Activated B cell treated with CpG ODN at 0.5 μM for 24 hours (primary cell): ENCODE measurements at places on chromosomes 11 and 22.

DNA sequence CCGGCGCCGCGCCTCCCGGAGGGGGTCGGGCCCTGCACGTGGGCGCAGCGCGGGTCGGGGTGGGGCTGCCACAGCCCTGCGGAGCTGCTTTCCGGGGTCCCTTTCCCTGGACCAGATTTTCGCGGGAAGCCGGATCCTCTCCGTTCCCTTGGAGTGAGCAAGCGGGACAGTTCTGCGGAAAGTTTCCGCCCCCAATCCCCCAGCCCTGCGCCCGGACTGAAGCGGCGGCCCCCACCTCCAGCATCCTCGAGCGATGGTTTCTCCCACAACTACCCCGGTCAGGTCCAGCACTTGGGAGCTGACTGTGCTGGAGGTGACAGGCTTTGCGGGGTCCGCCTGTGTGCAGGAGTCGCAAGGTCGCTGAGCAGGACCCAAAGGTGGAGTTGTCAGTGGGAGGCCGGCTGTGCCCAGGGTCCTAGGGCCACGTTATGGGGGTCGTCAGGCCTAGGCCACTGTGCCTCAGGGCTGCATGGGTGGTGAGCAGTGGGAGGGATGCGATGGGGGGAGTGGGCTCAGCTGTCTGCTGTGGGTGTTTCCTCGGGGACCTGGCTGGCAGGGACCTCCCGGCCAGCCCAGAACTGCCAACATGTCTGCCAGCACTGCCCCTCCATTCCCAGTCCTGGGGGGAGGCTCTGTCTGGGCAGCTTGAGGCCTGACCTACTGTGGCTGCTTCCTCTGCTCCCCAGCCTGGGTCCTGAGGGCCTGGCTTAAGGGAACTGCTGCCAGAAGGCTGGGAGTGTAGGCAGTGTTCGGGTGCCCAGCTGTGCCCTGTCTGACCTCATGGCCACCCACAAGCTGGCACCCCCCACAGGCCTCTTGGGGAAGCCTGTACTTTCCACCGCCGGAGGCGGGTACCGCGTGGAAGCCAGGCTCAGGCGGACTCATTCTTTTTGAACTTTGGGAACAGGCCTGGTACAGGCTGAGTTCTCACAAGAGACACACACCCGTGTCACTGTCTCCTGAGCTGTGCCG is 726 bp downstream of the ST3GAL4 start:
- no peak for DNase-seq

- DNase-seq: peak; percentile 74
Observed at GRCh38 chr22:41301085-41302020, at the start of gene ZC3H7B. Gene ZC3H7B (plus strand): TSS chr22:41301525. CDS start chr22:41320661, 19,136 bp downstream.

DNA sequence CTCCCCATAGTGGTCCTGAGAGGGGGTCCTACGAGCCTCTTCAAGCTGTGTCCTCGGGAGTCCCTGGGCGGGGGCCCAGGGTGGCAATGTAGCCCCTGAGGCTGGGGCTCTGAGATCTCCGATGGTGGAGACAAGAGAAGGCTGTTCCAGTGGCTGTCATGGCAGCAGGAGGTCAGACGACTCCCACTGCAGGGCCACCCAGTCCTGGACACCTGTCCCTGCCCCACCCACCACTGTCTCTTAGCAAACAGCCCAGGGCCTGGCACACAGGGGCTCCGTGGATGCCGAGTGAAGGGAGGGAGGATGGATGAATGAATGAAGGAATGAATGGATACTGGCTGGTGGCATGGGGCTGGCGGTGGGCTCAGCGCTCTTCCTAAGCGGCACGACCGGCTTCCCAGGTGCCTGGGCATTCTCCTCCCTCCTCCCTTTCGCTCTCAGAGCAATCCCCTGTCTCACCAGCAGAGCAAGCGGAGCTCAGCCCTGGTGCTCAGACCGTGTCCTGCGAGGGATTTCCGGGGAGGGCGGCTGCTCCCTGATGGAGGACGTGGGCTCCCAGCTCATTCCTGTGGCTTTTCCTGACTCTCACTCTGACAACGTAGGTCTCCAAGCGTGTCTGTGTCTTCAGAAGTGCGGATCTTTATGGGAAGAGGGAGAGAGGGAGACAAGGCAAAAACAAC is 1272.6 kb downstream of the BRD1 start:
- no peak for DNase-seq

DNA sequence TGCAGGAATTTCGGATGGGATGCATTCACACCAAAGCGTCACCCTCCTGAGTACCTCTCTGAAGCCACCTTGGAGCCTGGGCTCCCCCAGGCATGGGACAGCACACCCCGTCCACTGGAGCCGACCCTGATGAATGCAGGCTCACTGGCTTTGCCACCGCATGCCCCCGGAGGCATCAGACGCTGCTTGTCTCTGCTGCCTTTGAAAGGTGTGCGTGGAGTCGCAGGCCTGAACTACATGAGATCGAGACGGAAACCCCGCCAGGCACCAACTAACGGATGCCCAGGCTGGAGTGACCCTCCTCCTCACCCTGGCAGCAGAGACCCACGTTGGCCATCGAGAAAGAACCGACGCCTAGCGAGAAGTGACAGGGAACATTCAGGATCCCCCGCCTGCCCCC is 22.5 kb downstream of the KRTAP5-5 start:
- no peak for DNase-seq

DNA sequence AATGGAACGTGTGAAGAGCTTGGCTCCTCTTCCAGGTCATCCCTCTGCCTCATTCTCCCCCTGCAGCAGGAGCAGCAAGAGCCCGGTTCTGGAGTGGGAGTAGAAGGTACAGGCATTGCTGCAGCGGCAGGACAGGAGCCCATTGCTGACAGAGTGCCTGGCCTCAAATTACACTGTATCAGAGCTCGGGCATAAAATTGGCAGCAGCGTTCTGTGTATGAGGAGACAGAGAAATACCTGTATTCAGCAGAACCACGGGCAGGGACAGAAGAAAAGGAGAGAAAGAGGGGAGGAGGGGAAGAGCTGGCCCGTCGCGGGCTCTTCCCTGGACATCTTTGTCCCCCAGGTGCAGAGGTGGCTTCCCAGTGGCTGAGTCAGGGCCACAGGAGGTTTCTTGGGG is 2.6 kb upstream of the NCF4 start:
- no peak for DNase-seq

DNA sequence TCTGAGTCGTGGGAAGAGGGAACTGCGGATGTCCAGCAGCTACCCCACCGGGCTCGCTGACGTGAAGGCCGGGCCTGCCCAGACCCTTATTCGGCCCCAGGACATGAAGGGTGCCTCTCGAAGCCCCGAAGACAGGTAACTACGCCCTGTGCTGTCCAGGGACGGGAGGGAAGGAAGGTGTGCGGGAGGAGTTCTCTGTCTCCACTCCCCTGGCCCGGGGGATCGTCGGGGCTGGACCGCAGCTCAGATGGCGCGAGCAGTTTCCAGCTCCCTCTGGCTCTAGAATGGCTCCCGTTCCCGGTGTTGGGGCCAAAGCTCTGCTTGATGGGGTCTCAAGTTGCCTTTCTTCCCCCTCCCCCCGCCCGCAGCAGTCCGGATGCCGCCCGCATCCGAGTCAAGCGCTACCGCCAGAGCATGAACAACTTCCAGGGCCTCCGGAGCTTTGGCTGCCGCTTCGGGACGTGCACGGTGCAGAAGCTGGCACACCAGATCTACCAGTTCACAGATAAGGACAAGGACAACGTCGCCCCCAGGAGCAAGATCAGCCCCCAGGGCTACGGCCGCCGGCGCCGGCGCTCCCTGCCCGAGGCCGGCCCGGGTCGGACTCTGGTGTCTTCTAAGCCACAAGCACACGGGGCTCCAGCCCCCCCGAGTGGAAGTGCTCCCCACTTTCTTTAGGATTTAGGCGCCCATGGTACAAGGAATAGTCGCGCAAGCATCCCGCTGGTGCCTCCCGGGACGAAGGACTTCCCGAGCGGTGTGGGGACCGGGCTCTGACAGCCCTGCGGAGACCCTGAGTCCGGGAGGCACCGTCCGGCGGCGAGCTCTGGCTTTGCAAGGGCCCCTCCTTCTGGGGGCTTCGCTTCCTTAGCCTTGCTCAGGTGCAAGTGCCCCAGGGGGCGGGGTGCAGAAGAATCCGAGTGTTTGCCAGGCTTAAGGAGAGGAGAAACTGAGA is 1.4 kb downstream of the ADM start:
- peak; percentile 29 for DNase-seq

DNA sequence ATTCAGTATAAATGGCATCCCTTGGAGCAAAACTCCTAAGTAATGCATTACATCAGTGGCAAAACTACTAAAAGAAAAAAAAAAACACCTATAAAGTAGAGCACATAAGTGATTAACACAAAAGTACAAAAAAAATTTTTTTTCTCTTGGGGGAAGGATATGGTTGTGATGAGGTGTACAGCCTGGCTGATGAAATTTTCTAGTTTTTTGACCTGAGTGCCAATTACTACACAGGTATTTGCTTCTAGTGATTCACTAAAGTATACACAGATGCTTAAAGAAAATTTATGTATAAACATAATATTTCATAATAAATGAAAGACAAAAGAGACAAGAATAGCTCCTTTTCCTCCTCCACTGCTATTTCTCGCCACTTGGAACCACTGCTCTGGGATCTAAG is 71.8 kb upstream of the APOA1 start:
- DNase-seq: no peak

GRCh38 chr11:106152013-106152412 is 74.6 kb downstream of the AASDHPPT start:
- DNase-seq: no peak

GRCh38 chr11:69055598-69056516 is 7.1 kb downstream of the TPCN2 start:
- DNase-seq: peak; percentile 78

DNA sequence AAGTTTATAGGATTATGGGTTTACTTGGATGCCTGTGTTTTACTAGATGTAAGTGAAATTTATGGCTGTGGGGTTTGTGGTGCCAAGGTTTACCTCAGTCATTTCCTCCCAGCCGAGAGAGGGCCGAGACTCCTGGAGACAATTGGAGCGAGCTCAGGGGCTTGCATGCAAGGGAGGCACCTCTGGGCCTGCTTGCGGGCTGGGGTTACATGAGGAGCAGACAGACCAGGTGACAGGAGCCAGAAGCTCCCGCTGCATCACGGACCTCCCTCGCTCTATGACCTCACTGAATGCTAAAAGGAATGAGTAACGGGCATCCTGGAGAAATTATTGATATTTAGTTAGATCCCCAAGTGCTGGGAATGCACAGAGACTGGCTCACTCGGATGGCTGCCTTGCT is 275.2 kb upstream of the KIRREL3 start:
- no peak for DNase-seq

- no peak for DNase-seq
Observed at GRCh38 chr22:45814198-45814597, 142.6 kb downstream of the ATXN10 start.

- no peak for DNase-seq
Observed at GRCh38 chr11:31558001-31558400, 48.4 kb downstream of the ELP4 start.

DNA sequence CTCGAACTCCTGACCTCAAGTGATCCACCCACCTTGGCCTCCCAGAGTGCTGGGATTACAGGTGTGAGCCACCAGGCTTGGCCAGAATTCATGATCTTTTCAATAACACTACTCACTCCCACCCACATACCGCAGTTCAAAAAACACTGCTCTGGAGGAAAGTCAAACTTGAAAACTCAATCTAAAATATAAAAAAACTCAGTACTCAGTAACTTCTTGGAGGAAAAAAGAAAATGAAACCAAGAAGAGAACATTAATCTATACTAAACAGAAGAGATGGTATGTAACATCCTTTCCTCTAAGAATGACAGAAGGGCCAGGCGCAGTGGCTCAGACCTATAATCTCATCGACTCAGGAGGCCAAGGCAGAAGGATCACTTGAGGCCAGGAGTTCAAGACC is 58.3 kb downstream of the MRTFA start:
- DNase-seq: no peak

DNA sequence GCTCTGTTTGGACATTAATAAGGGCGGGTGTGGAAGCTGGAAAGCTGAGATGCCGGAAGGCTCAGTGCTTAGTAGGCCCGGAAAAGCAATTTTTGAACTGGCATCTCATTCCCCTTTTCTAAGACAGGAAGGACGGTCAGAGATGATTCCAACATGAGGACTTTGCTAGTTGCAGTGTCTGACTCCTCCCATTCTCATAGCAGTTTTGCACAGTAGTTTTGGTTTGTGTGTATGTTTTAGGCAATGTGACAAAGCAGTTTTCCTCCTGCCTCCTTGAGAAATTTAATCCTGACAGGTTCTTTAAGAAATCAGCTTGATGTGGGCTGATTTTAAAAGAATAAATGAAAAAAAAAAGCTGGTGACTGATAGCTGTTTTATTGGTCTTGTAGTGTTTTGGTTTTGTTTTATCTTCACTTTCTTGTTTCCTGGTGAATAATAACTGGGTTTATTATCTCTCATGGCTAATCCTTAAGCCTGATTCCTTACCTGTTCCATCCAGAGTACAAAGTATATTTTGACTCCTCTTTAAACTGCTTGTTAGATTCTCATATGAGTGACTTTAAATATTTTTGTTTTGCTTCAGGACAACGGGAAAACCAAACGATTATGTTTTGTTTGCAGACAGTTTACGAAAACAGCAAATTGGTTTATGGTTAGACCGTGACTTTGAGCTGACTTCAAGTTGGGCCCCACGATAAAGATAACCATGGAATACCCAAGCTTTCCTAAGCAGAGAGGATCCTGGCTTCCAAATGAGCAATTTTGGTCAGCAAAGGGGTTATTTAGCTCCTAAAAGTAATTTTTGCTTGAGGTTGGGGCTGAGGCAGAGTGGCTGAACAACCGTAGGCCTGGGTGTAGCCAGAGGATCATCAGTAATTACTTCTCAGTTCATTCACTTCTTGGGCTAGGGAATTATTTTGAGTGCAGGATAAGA is 3.4 kb downstream of the PTPRJ start:
- DNase-seq: no peak

GRCh38 chr11:124493016-124493655 is 47.6 kb upstream of the OR8B8 start:
- DNase-seq: no peak

DNA sequence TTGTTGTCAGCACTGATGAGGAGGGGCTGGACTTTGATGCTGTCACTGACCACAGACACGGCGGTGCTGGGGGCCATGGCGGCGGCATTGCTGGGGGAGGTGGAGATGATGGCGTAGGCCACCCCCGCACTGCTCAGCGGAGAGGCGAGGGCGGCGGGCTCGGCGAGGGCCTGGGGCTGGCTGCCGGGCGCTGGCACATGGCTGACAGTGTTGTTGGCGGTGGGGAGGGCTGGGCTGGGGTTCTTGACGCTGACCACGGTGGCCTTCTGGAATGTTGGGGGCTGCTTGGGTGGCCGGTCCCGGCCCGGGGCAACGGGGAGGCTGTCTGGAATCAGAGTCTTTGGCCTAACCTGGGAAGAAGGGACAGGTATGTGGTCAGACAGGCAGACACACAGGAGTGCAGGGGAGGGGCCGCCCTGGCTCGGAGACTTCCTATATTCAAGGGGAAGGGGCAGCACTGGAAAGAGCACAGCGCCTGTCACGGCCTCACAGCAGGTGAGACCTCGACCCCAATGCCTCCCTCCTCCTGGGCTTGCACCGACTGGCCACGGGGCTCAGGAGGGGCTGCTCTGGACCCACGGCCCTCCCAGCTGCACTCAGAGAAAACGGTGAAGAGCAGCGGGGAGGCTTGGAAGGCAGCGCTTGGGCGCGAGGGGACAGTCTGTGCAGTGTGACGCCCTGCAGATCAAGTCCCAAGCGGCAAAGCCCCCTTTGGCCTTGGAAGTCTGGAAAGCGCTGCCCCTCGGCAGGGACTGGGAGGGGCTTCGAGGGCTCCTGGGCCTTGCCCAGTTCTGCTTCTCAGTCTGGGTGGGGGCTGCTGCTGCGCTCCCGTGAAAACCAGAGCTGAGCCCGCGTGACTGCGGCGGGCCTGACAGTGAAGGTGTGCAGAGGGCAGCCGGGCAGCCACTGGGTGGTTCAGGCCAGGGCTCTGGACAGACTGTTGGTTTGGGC is 93.2 kb downstream of the PHF21B start:
- no peak for DNase-seq

- peak; percentile 86 for DNase-seq
Observed at GRCh38 chr11:61967924-61968757, 707 bp upstream of the FTH1 start.
